ENCODE measurements at places on chromosomes 12 and 14. TPM values are rescaled to one million over a fixed set of nuclear protein-coding genes. Genes with fewer than 3 reads are reported as not detected.

Gene SCN8A
- not detected for total RNA-seq

Gene METTL25
- total RNA-seq: 10.5 TPM

Gene PLA2G1B
- not detected for total RNA-seq

Gene VWF
- total RNA-seq: 14.3 TPM

Gene PDE3A
- total RNA-seq: 7.4 TPM

Gene HOXC12
- not detected for total RNA-seq

All from cardiac ventricle fibroblast (primary cell).